ENCODE measurements at places on chromosomes 2 and 18.
A peak's percentile ranks its signal among the peaks of the same experiment; 100 is the strongest.

GRCh38 chr18:71020342-71021029 is 731.6 kb downstream of the SOCS6 start:
- peak; percentile 46 for DNase-seq

- DNase-seq, result no peak
Observed at GRCh38 chr2:25419678-25420242, 78.0 kb upstream of the DNMT3A start.

- no peak for DNase-seq
Observed at GRCh38 chr18:63446266-63446665, 24.0 kb upstream of the VPS4B start.

DNA sequence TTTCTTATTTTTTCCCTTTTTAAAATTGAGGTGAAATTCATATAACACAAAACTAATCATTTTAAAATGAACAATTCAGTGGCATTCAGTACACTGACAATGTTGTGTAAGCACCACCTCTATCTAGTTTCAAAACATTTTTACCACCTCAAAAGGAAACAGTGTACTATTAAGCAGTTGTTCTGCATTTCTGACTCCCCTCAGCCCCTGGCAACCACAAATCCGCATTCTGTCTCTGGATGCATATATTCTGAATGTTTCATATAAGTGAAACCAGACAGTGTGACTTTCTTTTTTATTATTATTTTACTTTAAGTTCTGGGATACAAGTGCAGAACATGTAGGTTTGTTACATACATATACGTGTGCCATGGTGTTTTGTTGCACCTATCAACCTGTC is 19.2 kb upstream of the TANK start:
- no peak for DNase-seq

DNA sequence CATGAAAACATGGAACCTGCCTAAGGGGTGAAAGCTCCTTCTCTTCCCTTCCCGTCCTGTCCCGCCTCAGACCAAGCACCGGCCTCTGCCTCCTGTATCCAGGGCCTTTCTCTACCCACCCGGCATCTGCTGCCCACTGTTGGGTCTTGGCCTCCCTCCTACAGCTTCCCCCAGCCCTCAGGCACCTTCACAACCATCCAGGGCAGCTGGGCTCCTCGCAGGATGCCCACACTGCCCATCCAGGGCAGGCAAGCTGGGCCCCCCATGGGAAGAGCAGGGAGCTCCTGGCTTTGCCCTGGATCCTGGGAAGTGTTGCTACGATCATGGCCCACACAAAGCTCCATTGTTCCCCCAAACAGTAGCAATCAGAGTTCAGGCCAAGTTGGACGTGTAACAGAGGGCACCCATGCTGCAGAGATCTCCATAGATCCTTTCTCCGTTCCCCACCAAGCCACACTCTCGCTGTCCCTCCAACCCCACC is 206.6 kb downstream of the NDUFA10 start:
- DNase-seq, result no peak

- DNase-seq, result no peak
Observed at GRCh38 chr18:78780719-78781600, 198.7 kb upstream of the SALL3 start.

DNA sequence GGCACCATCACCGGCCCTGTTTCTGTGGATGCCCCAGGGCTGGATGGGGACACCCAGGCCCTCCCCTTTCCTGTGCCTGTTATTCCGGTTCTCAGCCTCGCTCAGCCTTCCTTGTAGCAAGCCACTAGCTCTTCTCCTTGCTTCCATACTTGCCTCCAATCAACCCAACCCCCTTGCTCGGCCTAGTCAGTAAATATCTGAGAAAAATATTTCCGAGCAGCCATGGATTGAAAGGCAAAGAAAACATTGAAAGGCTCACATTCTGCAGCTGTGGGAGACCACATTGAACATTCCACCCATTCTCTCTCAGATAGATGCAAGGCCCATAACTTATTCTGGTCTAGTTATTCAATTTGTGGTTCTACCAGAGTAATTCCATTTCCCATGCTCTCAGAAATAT is 114.9 kb downstream of the SPP2 start:
- DNase-seq, result no peak

All from MCF 10A (cell line).